Neuronal stem cell (in vitro differentiated cells): ENCODE measurements at places on chromosomes 1 and 21.

DNA sequence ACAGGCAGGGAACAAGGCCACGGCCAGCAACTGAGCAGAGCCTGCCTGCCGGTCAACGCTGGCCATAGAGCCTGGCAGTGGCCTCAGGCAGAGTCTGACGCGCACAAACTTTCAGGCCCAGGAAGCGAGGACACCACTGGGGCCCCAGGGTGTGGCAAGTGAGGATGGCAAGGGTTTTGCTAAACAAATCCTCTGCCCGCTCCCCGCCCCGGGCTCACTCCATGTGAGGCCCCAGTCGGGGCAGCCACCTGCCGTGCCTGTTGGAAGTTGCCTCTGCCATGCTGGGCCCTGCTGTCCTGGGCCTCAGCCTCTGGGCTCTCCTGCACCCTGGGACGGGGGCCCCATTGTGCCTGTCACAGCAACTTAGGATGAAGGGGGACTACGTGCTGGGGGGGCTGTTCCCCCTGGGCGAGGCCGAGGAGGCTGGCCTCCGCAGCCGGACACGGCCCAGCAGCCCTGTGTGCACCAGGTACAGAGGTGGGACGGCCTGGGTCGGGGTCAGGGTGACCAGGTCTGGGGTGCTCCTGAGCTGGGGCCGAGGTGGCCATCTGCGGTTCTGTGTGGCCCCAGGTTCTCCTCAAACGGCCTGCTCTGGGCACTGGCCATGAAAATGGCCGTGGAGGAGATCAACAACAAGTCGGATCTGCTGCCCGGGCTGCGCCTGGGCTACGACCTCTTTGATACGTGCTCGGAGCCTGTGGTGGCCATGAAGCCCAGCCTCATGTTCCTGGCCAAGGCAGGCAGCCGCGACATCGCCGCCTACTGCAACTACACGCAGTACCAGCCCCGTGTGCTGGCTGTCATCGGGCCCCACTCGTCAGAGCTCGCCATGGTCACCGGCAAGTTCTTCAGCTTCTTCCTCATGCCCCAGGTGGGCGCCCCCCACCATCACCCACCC lies at the start of gene TAS1R3:
TAS1R3 (plus strand) TSS at position 213 of the 898 bp plus-strand sequence; CDS start at position 279, 66 bp downstream.
- no peak for DNase-seq
- no peak within 1 kb of the TSS for H3K27ac ChIP-seq
- H3K36me3 ChIP-seq: peaks cover 26% of the 10 kb centered on the region
- H3K4me1 ChIP-seq: peaks cover 8% of the 10 kb centered on the region
- H3K4me3 ChIP-seq: peak within 1 kb of the TSS; percentile 73

DNA sequence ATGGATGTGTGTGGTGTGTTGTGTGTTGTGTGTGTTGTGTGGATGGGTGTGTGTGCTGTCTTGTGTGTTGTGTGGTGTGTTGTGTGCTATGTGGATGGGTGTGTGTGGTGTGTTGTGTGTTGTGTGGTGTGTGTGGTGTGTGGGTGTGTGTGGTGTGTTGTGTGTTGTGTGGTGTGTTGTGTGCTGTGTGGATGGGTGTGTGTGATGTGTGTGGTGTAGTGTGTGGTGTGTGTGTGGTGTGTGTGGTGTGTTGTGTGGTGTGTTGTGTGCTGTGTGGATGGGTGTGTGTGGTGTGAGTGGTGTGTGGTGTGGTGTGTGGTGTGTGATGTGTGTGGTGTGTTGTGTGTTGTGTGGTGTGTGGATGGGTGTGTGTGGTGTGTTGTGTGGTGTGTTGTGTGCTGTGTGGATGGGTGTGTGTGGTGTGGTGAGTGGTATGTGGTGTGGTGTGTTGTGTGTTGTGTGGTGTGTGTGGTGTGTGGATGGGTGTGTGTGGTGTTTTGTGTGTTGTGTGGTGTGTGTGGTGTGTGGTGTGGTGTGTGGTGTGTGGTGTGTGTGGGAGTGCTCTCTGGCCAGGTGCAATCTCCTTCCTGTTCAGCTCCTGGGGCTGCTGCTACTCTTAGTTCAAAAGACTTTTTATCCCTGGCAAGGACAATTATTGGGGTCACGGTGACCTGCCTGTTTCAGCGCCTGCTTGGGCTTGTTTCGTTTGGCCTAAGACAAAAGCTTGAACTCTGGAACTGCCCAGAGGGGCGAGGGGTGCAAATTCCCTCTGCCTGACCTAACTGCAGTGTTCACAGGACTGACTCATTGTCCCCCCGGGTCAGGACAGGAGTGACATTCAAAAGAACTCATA lies 101.1 kb downstream of the UBIAD1 start:
- DNase-seq: no peak
- no peak overlapping the region for H3K4me3 ChIP-seq
- no peak overlapping the region for H3K27ac ChIP-seq
- H3K36me3 ChIP-seq: peaks cover 2% of the 10 kb centered on the region
- H3K27me3 ChIP-seq: no peaks in the 10 kb centered on the region

- no peaks in the 10 kb centered on the region for H3K36me3 ChIP-seq
- H3K4me1 ChIP-seq: peaks cover 4% of the 10 kb centered on the region
- no peak overlapping the region for H3K4me3 ChIP-seq
- no peak for DNase-seq
Measured at GRCh38 chr1:41876576-41877445, 41.9 kb downstream of the HIVEP3 start.

DNA sequence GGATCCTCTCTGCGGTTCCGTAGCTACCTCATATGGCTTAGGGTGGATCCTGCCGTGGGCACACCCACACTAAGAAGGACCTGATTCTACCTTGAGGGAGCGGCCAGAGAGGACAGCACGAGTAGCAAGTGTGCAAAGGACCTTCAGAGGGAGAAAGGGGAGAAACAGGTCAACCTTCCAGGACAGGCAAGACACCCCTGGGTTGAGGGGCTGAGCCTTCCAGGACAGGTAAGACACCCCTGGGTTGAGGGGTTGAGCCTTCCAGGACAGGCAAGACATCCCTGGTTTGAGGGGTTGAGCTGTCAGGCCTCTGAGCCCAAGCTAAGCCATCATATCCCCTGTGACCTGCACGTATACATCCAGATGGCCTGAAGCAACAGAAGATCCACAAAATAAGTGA lies 23.1 kb upstream of the PDPN start:
- no peak overlapping the region for H3K27ac ChIP-seq
- H3K4me3 ChIP-seq: no peak overlapping the region
- no peaks in the 10 kb centered on the region for H3K4me1 ChIP-seq
- no peaks in the 10 kb centered on the region for H3K36me3 ChIP-seq

DNA sequence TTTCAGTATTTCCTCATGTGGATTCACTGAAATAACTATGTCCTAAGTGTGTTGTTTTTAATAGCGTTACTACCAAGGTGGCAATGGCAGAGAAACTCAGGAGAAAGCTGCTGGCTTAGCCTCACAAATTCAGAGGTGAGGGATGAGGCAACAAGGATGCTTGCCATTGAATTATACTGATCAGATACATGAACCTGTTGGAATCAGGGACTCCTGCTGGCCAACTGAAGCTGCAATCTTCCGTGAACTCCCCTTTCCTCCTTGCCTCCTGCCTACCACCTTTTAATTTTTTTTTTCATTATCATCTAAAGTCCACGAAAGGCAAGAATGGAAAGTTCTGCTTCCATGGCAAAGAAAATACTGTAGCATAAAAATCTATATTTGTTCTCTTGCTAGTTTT lies 254.7 kb downstream of the NFIA start:
- DNase-seq: no peak
- no peaks in the 10 kb centered on the region for H3K36me3 ChIP-seq
- no peak overlapping the region for H3K4me3 ChIP-seq
- H3K4me1 ChIP-seq: no peaks in the 10 kb centered on the region

- no peak overlapping the region for H3K4me3 ChIP-seq
- DNase-seq: peak; percentile 56
- no peaks in the 10 kb centered on the region for H3K36me3 ChIP-seq
- H3K27ac ChIP-seq: no peak overlapping the region
- H3K4me1 ChIP-seq: peaks cover 2% of the 10 kb centered on the region
Measured at GRCh38 chr1:56803561-56804156, 15.5 kb downstream of the FYB2 start.

DNA sequence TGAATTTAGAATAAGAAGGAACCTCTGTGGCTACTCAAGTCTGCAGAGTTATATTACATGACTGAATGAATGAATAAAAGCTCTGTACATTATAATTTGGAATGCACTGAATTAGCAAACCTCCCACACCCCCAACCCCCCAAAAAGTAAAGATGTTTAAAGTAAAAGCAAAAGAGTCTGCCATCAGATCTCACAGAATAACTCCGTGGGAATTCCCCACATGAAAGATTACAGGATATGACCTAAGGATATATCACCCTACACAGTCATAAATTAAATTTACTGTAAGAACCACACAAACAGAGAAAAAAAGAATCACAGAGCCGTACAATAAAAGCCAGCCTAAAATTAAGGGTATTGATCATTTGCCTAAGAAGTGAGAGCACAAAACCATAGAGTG lies 587.3 kb downstream of the PTPRC start:
- H3K4me3 ChIP-seq: no peak overlapping the region
- H3K27me3 ChIP-seq: no peaks in the 10 kb centered on the region
- H3K27ac ChIP-seq: no peak overlapping the region

GRCh38 chr1:5959087-5959486 lies 33.1 kb downstream of the NPHP4 start:
- no peak overlapping the region for H3K4me3 ChIP-seq
- no peaks in the 10 kb centered on the region for H3K4me1 ChIP-seq
- DNase-seq: no peak
- H3K27ac ChIP-seq: no peak overlapping the region
- peaks cover 28% of the 10 kb centered on the region for H3K36me3 ChIP-seq

DNA sequence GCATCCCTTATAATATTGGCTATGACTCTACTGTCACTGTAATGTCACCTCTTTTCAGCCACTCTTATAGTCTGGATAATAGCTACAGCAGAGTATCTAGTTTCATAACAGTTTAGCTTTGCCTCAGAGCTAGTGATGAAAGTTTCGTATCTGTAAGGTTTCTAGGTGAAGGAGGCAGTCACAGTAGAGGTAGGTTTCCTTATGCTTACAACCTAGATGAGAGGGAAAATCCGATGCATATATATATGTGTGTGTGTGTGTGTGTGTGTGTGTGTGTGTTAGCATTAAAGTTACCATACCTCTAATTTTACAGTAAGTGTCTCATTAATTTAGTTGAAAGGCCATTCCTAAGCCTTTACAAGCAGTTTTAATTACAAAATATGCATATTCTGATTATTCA lies 2.2 kb upstream of the TOR1AIP2 start:
- H3K27ac ChIP-seq: no peak overlapping the region
- no peaks in the 10 kb centered on the region for H3K27me3 ChIP-seq
- H3K36me3 ChIP-seq: no peaks in the 10 kb centered on the region
- DNase-seq: no peak
- no peak overlapping the region for H3K4me3 ChIP-seq

DNA sequence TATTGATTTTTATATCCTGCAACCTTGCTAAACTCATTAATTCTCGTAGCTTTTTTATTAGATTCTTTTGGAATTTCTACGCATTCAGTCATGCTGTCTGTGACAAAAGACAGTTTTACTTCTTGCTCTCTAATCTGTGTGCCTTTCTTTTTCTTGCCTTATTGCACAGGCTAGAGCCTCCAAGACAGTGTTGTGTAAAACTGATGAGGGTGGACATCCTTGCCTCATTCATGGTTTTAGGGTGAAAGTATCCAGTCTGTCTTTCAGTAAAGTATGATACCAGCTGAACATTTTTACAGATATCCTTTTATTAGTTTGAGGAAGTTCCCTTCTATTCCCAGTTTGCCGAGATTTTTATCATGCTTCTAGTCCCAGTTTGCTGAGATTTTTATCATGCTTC lies 133.8 kb downstream of the HS2ST1 start:
- no peak for DNase-seq
- H3K36me3 ChIP-seq: no peaks in the 10 kb centered on the region
- H3K4me3 ChIP-seq: no peak overlapping the region
- no peak overlapping the region for H3K27ac ChIP-seq
- no peaks in the 10 kb centered on the region for H3K27me3 ChIP-seq
- H3K4me1 ChIP-seq: no peaks in the 10 kb centered on the region

DNA sequence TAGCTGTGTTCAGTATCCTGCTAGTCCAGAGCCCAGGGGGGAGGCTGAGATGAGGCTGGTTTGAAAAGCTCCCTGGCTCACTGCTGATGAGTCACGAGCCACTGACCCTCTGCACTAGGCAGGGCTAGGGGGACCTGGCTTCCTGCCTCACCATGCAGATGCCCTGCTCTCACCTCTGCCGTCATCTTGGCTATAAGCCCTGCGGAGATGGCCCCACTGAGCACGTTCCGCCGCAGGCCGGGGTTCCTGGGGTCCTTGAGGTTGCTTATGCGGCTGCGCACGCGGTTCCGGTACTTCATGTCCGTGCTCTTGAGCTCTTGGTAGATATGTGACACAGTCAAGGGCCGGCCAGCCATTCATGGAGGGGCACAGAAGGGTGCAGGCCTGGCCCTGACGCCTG lies 24.1 kb upstream of the ZNF436 start:
- H3K27ac ChIP-seq: no peak overlapping the region
- no peaks in the 10 kb centered on the region for H3K36me3 ChIP-seq
- no peak overlapping the region for H3K4me3 ChIP-seq
- H3K4me1 ChIP-seq: peaks cover 6% of the 10 kb centered on the region
- no peak for DNase-seq

GRCh38 chr1:202934755-202935154 lies 7.7 kb upstream of the KLHL12 start:
- DNase-seq: no peak
- peaks cover 5% of the 10 kb centered on the region for H3K36me3 ChIP-seq
- no peaks in the 10 kb centered on the region for H3K4me1 ChIP-seq
- no peaks in the 10 kb centered on the region for H3K27me3 ChIP-seq
- no peak overlapping the region for H3K27ac ChIP-seq

- DNase-seq: no peak
- no peak overlapping the region for H3K27ac ChIP-seq
- no peak overlapping the region for H3K4me3 ChIP-seq
Measured at GRCh38 chr1:5580926-5581325, 411.3 kb downstream of the NPHP4 start.

GRCh38 chr1:204265665-204266064 lies 51.9 kb upstream of the GOLT1A start:
- H3K27ac ChIP-seq: no peak overlapping the region
- peaks cover 15% of the 10 kb centered on the region for H3K4me1 ChIP-seq
- no peak for DNase-seq
- no peaks in the 10 kb centered on the region for H3K27me3 ChIP-seq

- H3K27me3 ChIP-seq: no peaks in the 10 kb centered on the region
- no peak for DNase-seq
- no peaks in the 10 kb centered on the region for H3K4me1 ChIP-seq
- H3K4me3 ChIP-seq: no peak overlapping the region
Measured at GRCh38 chr1:231512147-231512698, 16.2 kb upstream of the TSNAX start.

DNA sequence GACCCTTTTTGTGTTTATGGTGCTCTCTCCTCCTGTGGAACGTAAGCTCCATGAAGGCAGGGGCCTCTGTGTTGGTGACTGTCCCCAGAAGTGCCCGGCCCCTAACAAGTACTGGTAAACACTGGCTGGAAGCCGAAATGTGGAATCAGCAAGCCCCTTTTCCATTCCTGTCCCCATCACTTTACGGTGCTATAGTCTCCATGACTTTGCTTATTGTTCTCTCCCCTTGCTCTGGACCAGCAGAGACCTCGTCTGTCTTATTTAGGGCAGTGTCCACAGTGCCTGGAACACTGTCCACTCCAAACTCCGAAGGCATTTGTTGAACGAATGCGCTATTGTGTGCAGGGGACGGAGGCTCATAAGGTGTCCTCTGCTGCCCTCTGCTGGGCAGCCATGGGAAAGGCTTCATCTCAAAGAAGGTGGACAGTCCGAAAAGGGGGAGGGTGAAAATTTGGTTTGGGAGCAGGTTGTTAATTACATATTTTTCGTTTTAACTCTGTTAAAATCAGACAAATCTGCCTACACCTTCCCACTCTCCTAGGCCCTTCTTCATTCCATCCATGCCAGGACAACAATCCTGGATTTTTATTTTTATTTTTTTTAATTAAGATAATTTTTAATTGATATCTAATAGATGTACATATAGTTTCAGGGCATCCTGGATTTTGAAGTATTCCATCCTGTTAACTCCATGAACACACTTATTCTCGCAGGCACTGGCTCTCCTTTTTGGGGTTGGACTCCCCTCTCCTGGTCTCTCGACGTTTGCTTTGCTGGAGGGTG lies 115.6 kb downstream of the PGBD5 start:
- peak; percentile 81 for DNase-seq
- peaks cover 2% of the 10 kb centered on the region for H3K4me1 ChIP-seq
- peaks cover 2% of the 10 kb centered on the region for H3K27me3 ChIP-seq
- no peak overlapping the region for H3K27ac ChIP-seq
